Activated naive CD4-positive, alpha-beta T cell treated with anti-CD3 and anti-CD28 coated beads, Interleukin-2, amount 50 U/mL, for 72 hours (primary cell): ENCODE measurements at places on chromosomes 11 and 22.

DNA sequence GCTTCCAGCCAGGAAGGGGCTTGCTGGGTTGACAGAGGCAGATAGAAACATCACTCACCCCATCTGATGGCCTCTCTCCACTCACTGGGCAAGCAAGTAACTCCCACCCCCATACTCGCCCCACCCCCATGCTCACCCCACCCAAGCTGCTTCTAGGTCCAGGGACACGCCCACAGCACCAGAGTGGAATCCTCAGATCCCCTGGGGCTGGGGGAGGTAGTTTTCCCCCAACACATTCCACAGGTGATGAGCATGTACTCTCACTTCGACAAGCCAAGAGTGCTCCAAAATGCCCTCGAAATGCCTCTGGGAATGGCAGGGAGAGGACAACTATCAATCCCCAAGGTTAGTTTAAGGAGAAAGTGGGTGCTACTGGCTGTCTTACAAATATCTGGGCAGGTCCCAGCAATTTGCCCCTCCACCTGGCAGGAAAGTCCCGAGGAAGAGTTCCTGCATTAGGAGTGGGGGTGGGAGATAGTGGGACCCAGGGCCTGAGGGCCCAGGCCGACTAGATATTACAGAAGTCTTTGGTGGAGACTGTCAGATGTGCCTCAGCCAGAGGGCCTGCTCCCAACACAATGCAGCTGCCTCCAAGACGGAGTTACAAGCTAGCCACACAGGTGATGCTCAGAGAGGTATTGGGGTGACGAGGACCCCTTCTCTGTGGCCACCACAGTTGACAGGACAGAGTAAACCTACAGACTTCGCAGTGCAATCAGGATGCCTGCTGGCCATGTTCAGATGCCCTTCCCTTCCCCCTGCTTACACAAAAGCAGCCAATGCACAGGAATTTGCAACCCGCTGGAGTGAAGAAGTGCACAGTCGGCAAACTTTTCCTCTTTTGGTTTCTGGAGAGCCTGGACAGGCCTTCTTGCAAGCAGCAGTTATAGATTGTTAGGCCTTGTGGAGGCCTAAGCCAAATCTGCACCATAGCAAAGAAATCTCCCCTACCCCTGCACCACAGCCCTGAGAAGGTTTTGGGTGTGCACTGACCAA lies 2.9 kb upstream of the LMO1 start:
- peak; percentile 42 for DNase-seq

DNA sequence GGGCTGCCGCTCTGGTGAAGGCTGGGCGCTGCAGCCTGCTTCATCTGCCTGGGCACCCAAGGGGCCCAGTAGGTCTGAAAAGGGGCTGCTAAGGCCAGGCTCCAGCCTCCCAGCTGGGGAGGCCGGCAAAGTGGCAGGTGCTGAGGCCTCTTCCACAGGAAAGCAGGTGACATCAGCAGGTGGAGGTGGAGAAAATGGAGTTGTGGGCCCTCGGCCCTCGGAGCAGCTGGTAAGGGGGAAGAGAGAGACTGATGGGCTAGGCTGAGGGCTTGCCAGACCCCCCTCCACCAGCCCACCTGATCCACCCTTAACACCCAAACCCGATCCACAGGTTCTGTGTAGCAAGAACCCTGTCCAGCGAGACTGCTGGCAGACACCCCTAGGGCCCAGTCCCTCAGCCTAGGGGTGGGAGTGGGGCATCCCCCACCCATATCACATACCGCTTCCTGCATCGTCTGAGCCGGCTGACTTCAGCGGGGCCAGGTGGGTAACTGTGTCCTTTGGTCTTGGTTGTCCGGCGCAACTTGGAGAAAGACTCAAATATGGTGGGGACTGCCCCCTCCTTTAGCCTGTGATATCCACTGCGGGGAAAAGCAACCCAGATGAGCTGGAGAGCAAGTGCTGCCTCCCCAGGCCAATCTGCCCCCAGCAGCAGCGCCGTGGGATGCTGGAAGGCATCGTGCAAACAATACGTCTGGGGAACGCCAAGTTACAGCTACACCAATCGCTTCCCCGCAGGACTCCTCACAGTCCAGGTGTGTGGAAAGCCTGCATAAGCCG lies 1.5 kb downstream of the THAP7 start:
- no peak for DNase-seq

DNA sequence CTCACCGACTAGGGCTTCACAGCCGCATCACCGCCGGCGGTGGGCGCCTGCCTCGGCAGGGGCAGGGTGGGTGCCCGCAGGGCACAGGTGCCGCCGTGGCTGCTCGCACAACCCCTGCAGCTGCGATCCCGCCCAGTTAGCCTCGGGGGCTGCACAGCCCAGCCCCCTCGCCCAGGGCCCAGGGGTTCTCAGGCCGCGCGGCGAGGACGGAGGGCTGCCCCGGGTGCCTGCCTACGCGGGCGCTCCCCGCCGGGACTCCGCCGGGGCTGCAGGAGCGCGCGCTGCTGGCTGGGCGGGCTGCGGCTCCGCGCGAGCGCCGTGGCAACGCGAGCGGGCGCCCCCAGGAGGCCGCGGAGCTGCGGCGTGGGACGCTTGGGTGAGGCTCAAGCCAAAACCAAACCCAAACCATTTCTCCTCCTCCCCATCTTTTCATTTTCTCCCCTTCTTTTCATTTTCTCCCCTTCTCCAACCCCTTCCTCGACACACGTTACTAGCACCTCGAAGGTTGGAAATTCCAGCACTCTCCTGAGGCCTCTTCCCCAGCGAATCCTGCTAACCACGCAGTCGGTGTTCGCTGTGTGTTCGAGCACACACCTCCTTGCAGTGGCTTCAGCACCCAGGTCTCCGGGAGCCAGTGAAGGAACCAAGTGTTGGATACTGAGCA lies at the start of gene MICAL3:
Gene MICAL3 (minus strand): TSS at position 286 of the 664 bp plus-strand sequence. CDS start 117,749 bp downstream, outside the sequence.
- peak; percentile 76 for DNase-seq

- DNase-seq, result no peak
Observed at GRCh38 chr11:98099371-98099770, 921.4 kb upstream of the CNTN5 start.

DNA sequence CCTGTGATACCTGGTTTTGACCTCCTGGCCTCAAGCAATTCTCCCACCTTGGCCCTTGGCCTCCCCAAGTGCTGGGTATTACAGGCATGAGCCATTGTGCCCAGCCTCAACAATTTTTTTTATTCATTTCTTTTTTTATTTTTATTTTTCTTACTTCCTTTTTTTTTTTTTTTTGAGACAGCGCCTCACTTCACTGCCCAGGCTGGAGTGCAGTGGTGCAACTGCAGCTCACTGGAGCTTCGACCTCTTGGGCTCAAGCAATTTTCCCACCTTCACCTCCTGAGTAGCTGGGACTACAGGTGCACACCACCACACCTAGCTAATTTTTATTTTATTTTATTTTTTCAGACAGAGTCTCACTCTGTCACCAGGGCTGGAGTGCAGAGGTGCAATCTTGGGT lies 25.5 kb upstream of the CECR2 start:
- no peak for DNase-seq

DNA sequence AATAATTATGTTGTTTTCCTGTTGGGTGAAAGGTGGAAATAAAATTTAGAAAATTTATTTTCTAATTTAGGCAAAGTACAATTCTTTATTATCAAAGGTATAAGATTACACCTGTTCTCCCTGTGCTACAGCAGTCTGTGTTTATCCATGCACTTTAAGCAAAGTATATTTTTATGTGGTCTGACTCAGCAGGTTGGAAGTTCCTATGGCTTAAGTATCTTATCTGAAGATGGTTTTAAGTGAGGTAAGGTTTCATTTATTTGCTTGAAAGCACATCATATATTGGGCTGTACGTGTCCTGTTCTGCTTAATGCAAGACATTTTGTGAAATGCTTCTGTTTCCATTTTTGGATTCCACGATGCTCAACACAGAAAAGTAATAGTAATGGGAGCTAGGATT lies 14.6 kb downstream of the PPME1 start:
- no peak for DNase-seq

DNA sequence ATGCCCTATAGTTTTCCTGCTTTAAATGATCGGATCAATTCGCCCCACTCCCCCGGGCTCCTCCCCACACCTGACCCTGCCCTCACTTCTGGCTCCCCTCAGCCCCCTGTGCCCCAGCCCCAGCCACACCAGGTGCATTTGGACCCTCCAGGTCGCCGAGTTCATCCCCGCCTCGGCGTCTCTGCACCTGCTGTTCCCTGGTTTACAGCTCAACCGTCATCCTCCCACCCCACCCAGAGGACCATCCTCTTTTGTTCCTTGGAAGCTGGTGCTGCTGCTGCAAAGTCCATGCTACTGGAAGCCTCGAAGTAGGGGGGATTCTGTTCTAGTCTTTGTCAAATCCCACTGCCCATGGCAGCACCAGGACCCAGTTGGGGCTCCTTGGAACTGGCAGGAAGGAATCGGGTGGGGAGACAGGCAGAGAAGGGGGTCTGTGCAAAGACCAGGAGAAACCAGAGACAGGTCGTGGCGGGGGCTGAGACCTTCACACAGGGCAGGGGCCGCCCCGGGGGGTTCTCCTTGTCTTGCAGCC lies 4.5 kb upstream of the MUC5B start:
- no peak for DNase-seq

DNA sequence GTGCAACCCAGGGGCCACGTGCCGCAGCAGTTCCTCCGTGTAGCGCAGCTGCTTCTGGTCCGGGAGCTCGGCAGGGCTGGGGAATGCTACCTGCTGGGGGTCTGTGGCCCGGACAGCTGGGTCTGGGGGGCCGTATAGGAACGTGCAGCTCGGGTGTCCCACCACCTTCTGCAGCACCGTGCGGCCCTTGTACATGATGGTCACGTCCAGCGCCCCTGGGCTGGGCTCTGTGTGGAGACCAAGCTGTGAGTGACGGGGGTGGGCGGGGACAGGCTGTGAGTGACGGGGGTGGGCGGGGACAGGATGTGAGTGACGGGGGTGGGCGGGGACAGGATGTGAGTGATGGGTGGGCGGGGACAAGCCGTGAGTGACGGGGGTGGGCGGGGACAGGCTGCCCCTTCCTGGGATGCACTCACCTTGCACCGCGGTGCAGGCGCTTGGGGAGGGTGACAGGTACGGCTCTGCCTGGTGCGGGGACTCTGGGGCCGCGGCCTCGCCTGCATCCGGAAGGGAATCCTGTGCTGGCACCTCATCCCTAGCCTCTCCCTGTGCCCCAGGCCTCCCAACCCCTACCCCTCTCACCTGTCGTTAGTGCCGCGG lies 2.3 kb downstream of the IRF7 start:
- peak; percentile 68 for DNase-seq
